ENCODE measurements at places on chromosomes 5 and 9.

DNA sequence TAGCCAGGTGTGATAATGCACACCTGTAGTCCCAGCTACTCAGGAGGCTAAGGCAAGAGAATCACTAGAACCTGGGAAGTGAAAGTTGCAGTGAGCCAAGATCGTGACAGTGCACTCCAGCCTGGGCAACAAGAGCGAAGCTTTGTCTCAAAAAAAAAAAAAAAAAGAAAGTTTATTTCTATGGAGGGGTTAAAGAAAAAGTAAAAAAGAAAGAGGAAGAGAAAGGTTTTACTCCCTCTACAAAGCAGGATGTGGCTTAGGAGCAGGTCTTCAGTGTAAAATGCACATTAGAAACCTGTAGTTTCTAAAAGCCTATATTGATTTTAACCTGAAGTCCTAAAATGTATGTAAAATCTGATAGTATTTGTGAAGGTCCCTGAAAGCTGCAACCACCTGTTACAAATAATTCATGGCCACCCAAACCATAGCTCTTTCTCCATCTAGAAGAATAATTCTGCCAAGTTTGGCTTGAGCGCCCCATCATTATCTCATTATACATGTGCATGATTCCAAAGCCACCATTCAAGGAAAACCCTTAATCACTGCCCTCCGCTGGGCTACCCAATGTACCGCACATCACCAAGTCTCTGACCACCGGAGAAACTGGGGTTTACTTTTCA is 3.4 kb downstream of the FNBP1 start:
- no peak for DNase-seq

GRCh38 chr9:124635285-124635684 is 128.1 kb upstream of the NR5A1 start:
- DNase-seq, result no peak

DNA sequence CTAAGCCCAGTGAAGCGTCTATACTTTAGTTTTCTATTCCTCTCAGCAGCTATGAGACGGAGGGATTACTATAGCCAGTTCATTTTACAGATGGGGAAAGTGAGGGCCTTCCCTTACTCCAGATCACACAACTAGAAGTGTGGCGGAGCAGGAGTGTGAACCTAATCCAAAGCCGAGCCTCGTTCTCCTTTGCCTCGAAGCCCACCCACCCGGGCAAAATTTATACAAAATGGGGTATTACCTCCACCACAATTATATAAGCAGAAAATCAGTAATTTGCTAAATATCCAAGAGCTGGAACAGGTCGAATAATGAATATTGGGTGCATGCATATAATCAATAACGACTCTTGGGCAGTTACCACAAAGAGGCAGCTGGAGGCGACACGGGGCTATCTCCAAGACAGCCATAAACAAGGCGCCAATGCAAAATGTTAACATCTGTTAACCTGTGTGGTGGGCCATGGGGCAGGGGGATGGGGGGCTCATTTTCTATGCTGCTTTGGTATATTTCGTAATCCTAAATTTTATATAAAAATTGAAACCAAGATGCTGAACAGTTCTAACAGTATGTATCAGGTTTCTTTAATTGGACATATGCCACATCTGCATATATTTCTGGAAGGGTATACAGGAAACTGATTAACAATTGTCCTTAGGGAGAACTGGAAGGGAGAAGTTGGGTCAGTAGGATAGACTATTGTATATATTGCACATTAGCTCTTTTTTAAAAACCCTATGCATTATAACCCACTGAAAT is 1.2 kb upstream of the RNF44 start:
- no peak for DNase-seq

DNA sequence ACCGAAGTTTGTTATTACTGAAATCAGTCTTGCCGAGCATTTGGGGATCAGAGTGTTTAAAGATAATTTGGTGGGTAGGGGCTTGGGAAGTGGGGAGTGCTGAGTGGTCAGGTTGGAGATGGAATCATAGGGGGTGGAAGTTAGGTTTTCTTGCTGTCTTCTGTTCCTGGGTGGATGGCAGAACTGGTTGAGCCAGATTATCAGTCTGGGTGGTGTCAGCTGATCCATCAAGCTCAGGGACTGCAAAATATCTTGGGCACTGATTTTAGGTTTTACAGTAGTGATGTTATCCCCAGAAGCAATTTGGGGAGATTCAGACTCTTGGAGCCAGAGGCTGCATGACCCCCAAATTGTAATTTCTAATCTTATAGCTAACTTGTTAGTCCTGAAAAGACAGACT is 5.4 kb upstream of the ANKRD31 start:
- DNase-seq, result no peak

DNA sequence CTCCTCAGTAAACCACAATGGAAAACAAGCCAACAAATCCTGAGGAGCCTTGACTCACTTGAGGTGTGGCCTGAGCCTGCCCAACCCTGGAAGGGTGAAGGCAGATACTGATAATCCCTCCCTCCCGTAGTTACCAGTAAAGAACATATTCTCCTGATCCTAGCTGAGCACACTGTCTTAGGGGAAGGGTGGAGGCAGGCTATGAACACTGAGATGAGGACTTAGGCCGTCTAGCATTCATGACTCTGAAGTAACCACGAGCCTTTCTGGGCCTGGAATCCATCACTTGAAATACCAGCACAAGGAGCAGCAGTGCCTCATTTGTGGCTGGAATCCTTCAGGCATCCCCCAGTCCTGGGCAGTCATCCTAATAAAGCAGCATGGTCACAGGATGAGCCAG is 124.5 kb upstream of the PRLR start:
- DNase-seq, result no peak

DNA sequence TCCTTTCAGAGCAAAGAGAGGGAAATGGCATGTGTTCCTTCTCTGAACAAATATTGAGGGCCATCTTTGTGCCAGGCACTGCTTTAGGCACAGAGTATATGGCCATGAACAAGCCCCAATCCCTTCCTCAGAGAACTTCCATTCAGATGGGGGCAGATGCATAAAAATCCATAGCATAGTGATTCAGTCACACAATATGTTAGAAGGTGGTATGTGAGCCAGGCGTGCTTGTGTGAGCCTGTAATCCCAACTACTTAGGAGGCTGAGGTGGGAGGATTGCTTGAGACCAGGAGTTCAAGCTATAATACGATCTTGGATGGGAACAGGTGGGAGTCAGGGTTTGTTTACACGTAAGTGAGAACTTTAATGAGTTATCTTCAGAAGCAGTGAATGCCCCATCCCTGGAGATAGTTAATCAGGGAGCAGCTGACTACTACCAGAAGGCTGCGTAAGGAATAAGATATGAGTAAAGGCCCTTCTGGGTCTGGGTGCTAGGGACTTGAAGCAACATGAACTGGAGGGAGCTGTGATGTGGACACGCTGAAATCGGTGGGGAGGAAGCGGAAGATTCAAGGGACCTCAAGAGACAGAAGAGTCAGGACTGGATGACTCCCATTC is 27.1 kb downstream of the NANS start:
- no peak for DNase-seq

DNA sequence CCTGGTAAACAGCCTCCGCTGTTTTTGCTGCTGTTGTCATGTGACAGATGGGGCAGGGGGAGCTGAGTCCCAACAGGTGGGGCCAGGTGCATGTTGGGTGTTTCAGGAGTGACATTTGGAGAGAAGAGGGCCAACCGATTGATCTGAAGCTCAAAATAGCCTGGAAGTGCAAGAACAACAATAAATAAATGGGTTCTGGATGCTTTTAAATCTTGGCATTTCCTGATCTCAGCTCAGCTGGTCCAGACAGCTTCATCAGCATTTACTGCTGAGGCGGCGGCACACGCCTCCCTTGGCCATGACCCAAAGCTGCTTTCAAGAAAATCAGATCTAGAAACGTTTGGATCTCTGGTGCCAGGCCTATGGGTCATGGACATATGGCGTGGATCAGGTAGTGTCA is 70.5 kb downstream of the PPARGC1B start:
- no peak for DNase-seq

- DNase-seq, result no peak
Measured at GRCh38 chr9:133514460-133515239, 10.1 kb downstream of the MYMK start.

GRCh38 chr5:58918021-58918729 is 335.3 kb downstream of the RAB3C start:
- DNase-seq, result no peak

- no peak for DNase-seq
Measured at GRCh38 chr5:2675548-2675947, 75.9 kb downstream of the IRX2 start.

DNA sequence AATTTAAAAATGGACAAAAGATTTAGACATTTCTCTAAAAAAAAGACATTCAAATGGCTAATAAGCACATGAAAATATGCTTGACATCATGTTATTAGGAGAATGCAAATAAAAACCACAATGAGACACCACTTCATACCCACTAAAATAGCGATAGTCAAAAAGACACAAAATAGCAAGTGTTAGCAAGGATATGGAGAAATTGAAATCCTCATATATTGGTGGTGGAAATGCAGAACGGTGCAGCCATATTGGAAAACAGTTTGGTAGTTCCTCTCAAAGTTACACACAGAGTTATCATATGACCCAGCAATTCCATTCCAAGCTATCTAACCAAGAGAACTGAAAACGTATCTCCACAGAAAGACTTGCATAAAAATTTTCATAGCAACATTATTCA is 227.5 kb upstream of the TRIM32 start:
- DNase-seq, result no peak

- DNase-seq, result no peak
Measured at GRCh38 chr9:17846948-17847655, 268.2 kb downstream of the SH3GL2 start.

DNA sequence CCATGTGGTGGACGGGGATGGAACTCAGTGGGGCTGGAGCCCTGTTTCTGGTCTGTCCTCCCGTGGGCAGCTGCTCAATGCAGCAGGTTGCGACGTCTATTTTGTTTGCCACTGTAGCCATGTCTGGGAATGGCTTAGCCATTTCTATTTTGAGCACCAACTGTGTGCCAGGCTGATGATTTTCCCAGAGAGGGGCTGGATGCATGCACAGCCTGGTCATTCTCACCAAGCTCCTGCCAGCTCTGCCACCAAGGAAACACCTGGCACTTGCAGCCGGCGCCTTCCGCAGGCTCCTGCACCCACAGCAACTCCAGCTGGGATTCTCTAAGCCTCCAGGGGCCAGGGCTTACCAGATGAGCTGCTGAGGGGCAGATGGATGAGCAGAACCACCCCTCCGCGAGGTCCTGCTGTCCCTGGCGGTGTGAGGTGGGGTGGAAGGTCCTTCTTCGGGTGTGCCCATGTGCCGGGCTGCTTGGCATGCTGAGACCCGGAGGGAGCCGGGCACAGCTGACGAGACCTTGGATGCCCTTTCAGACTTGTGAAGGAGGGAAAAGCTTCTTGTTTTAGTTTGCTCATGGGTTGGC is 151.2 kb downstream of the RXRA start:
- DNase-seq, result no peak

DNA sequence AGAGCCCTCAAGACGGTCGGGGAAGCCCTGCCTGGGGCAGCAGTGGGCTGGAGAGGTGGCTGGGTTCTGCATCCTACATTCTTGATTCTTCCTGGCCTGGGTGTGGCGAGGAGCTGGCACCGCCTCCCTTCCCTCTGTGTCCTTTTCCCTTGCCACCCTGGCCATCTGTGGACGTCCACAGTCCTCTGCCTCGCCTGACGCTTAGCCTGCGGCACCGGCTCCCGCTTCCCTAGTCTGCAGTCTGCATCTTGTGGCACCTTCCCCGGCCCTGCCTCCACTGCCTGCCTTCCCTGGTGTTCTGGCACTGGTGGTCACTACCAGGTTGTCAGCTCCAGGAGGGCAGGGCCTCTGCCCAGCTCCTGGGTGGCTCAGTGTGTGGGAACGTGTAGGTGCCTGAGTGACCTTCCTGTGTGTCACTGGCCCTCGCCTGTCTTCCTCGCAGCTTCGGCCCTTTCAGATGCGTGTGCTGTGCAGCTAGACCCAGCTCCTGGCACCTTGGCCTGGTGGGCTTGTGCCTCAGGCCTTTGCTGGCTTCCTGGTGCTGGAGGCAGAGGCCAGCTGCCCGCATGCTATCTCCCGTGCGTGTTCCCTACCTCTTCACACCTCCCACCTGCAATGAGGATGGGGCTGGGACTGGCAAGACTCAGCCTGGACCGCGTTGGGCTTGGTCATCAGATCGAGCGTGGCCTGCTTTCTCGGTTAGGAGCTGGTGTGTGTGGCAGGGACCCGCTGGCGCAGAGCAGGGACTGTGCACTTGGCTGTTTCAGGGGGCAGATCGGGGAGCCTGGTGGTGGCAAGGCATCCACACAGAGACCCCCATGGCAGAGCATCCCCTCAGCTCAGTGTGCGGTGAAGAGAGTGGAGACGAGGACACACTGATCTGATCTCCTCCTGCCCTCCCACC is 20.9 kb downstream of the TRAF2 start:
- DNase-seq, result no peak

DNA sequence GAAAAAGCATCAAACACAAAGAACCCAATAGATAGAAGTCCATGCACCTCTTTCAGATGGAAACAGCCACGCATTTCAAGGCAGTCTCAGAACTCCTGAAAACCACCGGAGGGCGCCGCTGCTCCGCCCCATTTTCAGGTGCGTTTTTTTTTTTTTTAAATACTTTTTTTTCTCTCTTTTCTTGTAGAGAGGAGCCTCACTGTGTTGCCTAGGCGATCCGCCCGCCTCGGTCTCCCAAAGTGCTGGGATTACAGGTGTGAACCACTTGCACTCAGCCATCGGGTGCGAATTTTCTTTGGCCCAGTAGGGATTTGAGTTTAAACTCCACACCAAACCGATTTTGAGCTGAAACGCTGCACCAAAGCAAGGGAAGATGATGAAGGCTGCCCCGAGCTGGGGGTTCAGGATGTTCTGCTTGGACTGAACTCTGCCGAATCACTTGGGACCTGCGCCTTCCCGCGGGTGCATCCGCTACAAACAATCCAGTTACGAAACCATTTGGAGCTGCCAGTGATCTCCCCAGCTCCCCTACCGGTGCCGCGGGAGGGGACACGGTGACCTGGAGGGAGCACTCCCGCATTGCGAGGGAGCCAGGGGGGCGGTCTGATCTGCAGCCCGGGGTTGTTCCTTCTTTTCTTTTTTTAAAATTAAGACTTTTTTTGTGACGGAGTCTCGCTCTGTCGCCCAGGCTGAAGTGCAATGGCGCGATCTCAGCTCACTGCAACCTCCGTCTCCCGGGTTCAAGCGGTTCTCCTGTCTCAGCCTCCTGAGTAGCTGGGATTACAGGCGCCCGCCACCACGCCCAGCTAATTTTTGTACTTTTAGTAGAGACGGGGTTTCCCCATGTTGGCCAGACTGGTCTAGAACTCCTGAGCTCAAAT is 1.4 kb downstream of the PTGR1 start:
- DNase-seq, result peak; percentile 53

GRCh38 chr5:110099572-110099971 is 409.8 kb downstream of the MAN2A1 start:
- no peak for DNase-seq

GRCh38 chr5:77947041-77947428 is 170.9 kb upstream of the TBCA start:
- no peak for DNase-seq

DNA sequence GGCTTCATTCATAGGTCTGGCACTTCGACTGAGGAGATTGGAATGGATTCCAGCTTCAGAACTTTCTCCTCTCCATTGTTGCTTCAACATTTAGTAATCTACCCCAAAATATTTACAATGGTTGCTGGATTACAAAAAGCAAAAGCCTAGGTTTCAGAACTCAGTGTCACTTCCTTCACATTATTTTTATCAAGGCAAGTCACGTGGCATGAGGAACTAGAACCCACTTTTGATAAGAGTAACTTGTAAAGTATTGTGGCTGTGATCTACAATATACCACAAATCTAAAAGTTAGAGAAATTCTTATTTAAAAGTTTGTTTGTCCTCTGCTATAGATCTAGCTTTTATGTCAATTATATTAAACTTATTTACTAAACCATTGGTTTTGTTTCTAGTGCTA is 39.7 kb upstream of the ANKDD1B start:
- DNase-seq, result no peak
